Activated naive CD4-positive, alpha-beta T cell treated with anti-CD3 and anti-CD28 coated beads, Interleukin-2, amount 50 U/mL, for 72 hours (primary cell): ENCODE measurements at places on chromosomes 4 and X. TPM values are rescaled to one million over a fixed set of nuclear protein-coding genes. Genes with fewer than 3 reads are reported as not detected.

GRCh38 chrX:31092970-31093638 is 21.3 kb upstream of the FTHL17 start:
- DNase-seq, result no peak

- DNase-seq, result no peak
These were observed 140.8 kb downstream of the OPHN1 start for GRCh38 chrX:68292471-68292870.

TNMD gene
- not detected for total RNA-seq

PABPC1L2B gene
- not detected for total RNA-seq

DNA sequence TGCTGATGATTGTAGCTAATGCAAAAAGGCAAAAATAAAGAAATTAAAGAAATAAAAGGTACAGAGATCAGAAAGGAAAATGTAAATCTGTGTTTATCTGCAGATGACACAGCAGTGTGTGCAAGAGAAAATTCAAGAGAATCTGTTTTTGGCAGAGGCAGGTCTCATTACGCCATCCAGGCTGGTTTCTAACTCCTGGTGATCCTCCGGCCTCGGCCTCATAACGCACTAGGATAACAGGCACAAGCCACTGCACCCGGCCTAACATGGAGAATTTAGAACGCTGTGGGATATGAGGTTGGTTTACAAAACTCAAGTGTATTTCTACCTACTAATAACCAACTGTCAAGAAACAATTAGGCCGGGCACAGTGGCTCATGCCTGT is 29.4 kb downstream of the CTBP1 start:
- DNase-seq, result no peak

ANTXR2 gene
- 2.2 TPM for total RNA-seq

DNA sequence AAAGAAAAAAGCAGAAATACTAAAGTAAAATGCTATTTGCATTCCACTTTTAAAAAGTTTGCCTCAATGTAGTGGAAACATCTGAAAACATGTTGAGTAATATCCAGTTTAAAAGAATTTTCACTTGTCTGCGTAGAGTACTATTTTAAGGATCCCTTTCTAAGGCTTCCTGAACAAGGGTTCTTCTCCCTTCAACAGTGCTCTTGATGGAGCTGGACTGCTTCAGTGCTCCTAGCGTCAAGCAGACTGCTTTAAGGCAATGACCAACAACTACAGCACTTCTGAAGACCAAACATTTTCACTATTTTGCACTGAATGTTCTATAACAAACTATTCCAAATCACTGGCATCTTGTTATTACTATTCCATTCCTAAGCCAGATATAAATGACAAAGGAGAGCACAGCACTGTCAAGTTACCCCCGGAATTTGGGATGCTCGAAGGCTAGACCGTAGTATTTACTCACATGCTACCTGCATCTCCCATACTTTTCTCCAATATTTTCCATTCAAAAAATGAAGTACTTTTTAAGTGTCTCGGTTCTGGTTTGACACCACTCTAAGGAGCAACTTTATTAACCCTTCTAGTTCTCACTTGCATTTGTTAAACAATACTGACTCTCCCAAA is 36.1 kb downstream of the TMEM165 start:
- DNase-seq, result no peak
